Activated naive CD4-positive, alpha-beta T cell treated with anti-CD3 and anti-CD28 coated beads, Interleukin-2, amount 50 U/mL, for 16 hours (primary cell): ENCODE measurements at places on chromosomes 3 and 15.

DNA sequence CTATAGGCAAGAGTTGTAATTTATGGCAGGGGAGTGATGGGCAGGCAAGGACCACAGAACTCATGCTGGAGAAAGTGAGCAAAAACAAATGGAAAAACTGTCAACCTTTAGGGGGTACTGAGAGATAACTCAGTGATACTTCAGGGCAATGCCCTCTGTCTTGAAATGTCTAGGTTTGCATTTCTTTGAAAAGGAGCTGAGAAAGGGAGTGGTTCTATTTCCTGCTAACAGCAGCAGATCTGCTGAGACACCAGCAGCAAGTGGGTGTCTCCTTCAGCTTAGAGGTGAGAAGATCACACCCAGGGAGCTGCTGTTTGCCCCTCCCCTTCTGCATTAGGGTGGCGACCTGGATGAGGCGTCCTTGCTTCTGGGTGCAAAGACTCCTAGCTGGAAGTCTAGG, 42.3 kb upstream of the XIRP1 start:
- no peak for DNase-seq

GRCh38 chr3:37050282-37050681, 57.0 kb downstream of the MLH1 start:
- DNase-seq: no peak

DNA sequence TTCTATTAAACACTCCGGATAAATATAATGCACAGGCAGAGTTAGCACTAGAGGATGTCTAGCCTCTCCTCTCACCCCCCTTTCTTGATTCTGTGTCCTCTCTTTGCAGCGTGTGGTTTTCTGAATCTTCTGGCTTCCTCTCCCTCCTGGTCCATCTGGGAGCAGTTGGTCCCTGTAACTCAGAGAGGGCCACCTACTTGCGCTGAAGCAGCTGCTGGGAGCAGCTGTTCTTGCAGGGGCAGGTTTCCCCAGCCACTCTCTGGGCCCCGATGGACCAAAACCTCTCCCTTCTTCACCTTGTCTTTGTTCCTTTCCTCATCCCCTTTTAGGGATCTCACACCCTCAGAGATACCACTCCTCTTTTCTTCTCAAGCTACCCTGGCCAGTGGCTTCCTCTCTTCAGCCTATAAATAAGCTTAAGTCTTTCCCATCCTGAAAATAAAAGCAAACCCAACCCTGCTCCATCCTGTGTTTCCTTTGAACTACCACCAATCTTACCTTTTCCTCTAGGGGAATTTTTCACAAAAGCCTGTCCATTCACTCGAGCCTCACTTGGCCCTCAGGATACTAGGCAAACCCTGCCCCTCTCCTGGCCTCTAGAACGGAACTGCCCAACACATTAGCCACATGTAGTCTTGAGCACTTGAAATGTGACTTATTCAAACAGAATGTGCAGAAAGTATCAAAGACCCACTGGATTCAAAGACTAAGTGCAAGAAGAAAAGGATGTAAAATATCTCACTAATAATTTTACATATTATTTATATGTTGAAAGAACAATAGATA, 59.7 kb downstream of the STARD5 start:
- no peak for DNase-seq

- DNase-seq: no peak
Measured at GRCh38 chr3:147396712-147397046, 9.7 kb downstream of the ZIC4 start.

DNA sequence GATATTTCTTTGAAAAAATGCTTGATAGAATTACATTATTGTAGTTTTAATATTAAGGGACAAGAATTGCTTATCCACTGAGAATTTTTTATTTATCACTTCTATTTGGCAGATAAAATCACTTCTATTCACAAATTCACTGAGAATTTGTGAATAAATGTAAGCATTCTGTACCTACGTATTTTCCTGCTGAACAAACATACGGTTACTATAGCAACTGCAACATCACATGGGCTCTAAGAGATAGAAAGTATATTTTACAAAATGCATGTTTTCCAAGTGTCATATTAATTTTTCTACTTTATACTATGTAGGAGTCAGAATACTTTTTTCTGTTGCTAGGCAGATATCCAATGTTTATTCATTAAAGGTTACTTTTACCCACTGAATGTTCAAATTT, 166.2 kb downstream of the ZIC1 start:
- no peak for DNase-seq

DNA sequence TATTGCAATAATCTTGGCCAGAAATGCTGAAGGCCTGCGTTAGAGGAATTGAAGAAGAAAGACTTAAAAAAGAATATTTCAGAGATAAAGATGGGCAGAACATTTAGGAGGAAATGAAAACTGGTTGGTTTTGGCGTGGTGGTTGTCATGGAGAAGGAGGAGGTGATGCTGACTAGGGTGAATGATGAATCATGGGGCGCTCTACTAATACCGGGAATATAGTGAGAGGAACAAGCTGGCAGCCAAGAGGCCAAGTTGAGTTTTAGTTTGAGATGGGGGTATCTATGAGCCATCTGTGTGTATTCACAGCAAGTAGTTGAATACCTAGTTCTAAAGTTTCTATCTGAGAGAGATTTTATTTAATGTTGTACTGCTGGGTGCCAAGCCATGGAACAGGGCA, 6.8 kb upstream of the GAP43 start:
- DNase-seq: no peak

DNA sequence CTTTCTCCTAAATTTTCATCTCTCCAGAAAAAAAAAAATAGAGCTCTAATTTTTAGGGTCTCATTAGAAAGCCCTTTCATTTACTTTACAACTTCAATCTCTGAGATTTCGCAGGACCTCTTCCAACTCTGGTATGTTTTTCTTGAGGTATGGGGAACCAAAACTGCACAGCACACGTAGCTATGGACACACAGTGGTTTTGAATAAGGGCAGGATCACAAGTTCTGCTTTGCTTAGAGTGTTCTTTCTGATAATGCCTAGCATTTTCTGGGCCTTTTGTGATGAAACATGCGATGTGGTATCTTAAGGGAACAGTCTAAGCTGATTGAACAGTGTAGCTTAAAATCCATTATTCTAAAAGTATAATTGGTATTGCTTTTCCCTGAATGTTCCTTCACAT, 25.3 kb downstream of the ZNF592 start:
- DNase-seq: no peak

DNA sequence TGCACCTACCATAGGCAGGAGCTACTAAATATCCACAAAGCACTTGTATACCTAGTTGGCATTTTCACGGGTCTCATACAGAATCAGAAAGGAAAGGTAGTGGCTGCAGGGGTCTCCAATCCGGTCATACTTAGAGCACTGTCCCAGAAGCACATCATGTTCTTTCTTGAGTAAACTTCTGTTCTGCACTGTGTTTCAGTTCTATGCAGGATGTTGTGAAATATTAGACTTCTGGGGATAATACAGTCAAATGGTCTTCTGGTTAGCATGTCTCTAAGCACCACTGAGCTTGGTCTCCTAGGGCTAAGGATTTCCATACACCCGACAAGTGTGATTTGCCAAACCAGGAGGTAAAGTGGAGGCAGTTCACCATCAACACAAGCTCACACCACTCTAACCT, 27.9 kb downstream of the MINDY4B start:
- DNase-seq: no peak

DNA sequence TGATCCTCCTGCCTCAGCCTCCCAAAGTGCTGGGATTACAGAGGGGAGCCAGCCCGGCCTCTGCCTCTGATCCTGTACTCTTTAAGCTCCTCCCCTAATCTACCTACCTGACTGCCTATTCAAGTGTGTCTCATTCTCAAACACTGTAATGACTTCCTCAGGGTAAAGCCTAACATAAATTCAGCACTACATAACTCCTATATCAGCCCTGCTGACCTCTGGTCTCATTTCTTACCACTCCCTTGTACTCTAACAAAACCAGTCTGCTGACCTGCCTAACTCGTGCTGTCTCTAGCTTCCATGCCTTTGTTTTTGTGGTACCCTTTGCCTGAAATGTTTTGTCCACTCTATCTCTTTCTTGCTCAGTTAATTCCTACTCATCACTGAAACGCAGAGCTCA, 172.1 kb upstream of the IL12A start:
- DNase-seq: no peak

- no peak for DNase-seq
Measured at GRCh38 chr3:134236505-134237170, 14.0 kb downstream of the RYK start.

DNA sequence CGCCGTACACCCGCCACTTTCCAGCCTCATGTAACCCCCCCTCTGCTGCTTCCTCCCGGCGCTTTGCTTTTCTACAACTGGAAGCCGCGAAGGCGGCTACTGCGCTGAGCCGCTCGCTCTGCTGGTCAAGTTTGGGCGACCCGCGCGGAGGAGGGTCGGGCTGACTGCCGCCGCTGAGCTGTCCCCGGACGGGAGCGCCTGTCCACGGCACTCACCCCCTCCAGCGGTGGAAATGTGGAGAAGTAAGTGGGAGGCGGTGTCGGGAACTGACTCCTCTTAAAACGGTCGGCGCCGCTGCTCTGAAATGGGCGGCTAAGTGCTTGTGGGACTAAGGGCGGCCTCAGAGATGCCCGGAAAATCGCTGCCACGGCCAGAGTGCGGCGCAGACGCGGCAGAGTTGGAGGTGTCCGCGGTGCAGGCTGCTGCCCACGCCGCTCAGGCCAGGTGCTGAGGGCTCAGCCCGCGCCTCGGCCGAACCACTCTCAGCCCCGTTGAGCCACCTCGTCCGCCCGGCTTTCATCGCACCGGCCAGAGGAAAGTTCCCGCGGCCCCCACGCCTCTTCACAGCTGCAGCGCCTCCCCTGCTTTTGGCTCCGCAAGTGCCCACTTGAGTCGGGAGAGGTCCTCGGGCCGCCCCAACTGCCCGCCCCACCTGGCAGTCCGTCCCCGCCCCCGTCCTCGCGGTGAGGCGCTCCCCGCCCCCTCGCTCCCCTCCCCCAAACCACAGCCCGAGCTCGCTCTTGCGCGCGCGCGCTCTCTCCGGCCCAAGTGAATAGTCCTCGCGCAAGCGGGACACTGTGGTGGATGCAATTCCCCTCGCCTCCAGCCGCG, at the start of gene EPHA6:
TSS of gene EPHA6 (plus strand) at position 775 of the 831 bp plus-strand sequence.
- no peak for DNase-seq

GRCh38 chr3:119697394-119697793, 5.4 kb upstream of the CFAP91 start:
- DNase-seq: no peak

- DNase-seq: no peak
Measured at GRCh38 chr15:90716317-90716975, 700 bp upstream of the BLM start.

DNA sequence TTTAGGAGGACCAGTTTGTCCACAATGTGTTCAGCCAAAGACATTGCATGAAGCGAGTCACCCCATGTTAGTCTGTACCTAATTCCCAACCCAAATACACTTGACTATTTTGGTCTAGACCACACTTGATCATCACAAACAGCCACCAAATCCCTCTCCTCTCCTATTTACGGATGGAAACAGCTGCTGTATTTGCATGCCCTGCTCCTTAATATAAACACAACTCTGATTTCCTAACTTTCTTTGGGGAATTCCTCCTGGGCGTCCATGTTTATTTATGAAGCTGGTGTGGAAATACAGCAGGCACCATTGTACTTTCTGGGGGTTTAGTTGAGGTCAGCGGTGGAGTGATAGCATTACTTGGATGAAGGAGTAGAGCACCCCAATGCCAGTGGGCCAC, 235.2 kb downstream of the TLE3 start:
- no peak for DNase-seq

- DNase-seq: no peak
Measured at GRCh38 chr3:123341871-123342630, 106.8 kb downstream of the ADCY5 start.

DNA sequence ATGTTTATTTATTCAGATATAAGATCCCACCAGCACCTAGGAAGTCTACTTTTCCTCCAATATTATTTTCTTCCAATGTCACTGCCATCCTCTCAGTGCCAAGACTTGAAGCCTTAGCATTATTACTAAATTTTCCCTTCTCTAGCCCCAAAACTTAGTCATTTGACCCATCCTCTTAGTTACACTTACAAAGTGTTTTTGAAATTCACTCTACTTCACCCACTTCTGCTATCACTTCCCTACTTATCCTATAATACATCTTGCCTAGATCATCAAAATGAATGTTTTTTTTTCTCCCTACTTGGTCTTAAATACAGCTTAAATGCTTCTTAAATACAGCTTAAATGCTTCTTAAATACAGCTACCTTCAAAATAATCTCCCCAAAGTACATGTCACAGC, 376.6 kb downstream of the RSL24D1 start:
- DNase-seq: no peak

- DNase-seq: no peak
Measured at GRCh38 chr3:55812394-55813013, 325.4 kb upstream of the WNT5A start.
